ENCODE measurements at places on chromosomes 12 and 14.

- DNase-seq = no peak
These were observed 20.3 kb upstream of the TMX1 start for GRCh38 chr14:51219473-51220448.

- DNase-seq = no peak
These were observed 67.2 kb downstream of the SLC8A3 start for GRCh38 chr14:70121521-70121920.

DNA sequence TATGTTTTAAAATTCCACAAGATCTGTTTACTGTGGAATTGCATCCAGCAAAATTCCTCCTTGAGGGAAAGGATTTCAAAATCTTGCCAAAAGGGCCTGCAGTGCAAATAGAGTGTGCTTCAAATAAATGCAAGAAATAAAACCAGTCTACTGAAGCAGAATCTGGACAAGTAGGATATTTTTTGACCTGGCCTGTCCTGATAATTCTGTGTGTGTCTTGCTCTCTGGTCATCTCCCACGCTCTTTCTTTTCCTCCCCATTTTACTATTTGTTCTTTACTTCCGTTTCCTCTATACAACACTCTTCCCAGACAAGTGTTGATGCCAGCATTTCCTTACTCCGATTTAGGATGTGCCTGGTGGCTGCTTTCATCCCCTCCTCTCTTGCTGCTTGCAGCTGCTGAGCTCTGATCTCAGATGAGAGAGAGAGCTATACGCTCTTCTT lies 115.9 kb downstream of the GPR135 start:
- DNase-seq = no peak

- DNase-seq = peak; percentile 6
These were observed 131.6 kb downstream of the PPFIA2 start for GRCh38 chr12:81627336-81628189.

DNA sequence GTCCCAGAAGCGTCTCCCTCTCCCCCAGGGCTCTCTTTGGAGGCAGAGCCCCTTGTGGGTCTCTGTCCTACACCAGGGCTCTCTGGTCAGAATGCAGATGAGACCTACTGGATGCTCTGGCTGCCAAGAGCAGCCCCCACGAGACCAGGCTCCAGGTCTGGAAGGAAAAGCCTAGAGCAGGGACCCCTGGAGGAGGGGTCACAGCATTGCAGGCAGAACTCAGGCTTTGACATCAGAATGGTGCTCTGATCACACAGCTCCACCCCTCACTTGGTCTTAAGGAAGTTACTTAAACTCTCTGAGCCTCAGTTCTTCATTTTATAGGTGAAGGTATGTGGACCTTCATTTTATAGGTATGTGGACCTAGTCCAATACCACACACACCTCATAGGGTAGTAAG lies 83.1 kb downstream of the ARL6IP4 start:
- DNase-seq = peak; percentile 35

GRCh38 chr12:57936513-57936883 lies 4.9 kb upstream of the ATP23 start:
- no peak for DNase-seq

GRCh38 chr14:80047761-80048160 lies 163.5 kb downstream of the DIO2 start:
- DNase-seq = no peak
